ENCODE measurements at places on chromosomes 13 and 19. TPM values are rescaled to one million over a fixed set of nuclear protein-coding genes. Genes with fewer than 3 reads are reported as not detected.

The KIRREL2 gene
- 2.1 TPM for polyA plus RNA-seq

The ZNF844 gene
- 11.1 TPM for polyA plus RNA-seq

The IFNL4 gene
- polyA plus RNA-seq = not detected

The ZSWIM9 gene
- 4.7 TPM for polyA plus RNA-seq

The HRC gene
- not detected for polyA plus RNA-seq

The TRPC4 gene
- polyA plus RNA-seq = 10.0 TPM

The KLK15 gene
- polyA plus RNA-seq = not detected

The RNF225 gene
- polyA plus RNA-seq = not detected

The S1PR4 gene
- polyA plus RNA-seq = not detected

The GPR4 gene
- polyA plus RNA-seq = 0.25 TPM

The MBD3L3 gene
- polyA plus RNA-seq = not detected
